ENCODE measurements at places on chromosomes 13 and 19.

DNA sequence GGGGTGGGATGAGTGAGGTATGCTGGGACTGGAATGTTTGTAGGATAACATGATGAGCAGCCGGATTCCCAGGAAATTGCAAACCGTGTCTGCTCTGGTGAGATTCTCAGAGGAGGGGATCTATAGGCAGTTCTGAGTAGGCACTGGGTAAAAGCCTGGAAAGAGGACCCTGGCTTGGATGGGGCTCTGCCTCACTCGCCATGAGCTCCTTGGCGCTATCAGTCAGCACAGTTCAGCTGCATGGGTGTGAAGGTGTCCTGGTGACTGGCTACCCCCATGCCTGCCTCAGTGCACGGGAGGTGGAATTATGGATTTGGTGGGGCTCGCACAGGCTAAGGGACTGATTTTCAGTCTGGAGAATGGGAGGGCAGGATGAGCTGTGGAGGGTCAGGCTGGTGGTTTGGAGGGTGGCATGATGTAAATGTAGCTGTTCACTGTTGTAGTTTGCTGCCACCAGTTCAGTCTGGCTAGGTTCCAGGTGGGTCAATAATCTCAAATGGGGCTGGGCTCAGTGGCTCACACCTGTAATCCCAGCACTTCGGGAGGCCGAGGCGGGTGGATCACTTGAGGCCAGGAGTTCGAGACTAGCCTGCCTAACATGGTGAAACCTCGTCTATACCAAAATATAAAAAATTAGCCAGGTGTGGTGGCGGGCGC, 9.2 kb upstream of the ZNF627 start:
- DNase-seq, result no peak

- DNase-seq, result peak; percentile 89
Measured at GRCh38 chr19:6056282-6056741, 54.0 kb downstream of the RFX2 start.

- DNase-seq, result no peak
Measured at GRCh38 chr19:20969498-20969897, 46.4 kb downstream of the ZNF85 start.

DNA sequence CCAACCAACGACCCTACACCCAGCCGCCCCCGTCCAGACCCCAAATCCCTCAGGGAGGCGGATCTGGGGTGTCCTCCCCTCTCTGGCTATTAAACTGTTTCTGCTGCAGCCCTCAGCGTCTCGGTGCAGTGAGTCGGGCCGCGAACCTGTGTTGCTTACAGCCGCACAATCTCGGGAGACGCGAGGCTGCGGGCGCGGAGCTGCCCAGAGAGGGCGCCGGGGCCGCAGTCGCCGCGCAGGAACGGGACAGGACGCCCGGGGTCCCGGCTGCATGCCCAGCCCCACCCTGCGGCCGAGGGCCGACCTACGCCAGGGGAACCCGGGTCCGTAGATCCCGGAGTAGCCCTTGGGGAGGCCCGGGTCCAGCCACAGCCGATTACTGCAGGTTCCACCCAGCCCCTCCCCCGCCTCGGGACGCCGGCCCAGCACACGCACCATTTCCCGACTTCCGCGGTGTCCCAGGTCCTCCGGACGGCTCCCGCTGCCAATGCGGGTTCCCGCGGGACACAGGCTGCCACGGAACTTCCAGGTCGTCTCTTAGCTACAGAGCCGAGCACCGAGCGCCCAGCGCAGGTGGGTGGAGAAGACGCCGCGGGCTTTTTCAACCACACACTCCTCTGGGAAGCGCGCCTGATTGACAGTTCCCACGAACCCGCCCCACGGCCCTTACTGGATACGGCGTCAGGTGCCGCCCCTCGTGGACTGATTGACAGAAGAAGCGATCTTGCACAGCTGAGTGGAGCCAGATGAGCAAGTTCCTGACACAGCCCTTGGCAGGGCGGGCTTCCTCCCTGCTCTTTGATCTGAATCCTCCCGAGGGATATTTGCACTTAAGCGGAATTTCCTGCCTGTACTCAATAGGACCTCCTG, at the start of gene ZNF799:
ZNF799 (minus strand) TSS at position 639 of the 870 bp plus-strand sequence; CDS start at position 438, 201 bp downstream.
- DNase-seq, result peak; percentile 96

GRCh38 chr13:54234607-54235006, 1206.0 kb downstream of the OLFM4 start:
- DNase-seq, result no peak

DNA sequence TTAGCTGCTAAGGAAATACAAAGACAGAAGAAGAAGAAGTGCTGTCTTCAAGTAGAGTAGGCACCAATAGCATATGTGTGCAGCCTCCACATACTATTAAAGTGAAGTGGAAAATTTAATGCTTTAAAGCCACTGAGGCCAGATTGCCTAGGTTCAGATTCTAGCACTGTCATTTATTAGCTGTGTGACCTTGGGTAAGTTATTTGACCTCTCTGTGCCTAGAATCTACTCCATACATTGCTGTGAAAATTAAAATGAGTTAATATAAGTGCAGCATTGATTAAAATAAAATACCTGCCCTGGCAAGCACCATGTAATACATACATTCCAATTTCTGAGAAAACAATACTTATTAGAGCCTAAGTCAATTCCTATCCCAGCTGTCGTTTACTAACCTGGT, 110.5 kb downstream of the FRY start:
- DNase-seq, result no peak

DNA sequence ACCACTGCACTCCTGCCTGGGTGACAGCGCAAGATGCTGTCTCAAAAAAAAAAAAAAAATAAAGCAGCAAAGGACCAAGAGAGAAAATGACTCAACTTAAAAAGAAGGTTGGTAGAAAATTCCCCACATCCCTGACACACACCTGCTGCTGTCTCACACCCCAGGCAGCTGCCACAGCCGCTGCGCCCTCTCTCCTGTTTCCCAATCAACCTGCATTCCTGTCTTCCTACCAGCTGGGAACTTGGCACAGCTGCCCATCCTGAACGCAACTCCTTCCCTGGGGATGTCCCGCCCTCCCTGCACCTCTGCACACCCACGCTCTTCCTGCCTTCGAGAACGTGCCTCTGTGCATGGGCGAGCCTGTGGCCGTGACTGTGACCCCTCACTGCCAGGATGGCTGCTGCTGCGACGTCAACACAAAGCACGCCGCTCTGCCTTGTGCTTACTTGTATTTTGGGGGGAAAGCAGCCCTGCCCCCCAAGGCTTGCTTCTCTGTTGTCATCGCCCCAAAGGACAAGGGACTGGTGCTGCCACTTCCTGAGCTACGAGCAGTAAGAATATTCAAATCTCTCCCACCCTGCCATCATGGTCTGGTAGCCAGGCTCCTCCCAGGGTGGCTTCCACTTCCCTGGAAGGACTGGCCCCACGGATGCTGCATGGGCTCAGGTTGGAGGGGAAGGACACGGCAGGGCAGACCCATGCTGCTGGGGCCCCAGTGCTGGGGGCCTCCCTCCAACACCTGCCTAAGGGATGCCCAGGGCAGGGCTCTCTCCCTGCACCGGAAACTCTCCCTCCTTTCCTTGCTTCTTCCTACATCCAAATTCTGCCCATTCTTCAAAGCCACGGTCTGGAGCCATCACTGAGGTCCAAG, 20.7 kb downstream of the SH3GL1 start:
- no peak for DNase-seq

DNA sequence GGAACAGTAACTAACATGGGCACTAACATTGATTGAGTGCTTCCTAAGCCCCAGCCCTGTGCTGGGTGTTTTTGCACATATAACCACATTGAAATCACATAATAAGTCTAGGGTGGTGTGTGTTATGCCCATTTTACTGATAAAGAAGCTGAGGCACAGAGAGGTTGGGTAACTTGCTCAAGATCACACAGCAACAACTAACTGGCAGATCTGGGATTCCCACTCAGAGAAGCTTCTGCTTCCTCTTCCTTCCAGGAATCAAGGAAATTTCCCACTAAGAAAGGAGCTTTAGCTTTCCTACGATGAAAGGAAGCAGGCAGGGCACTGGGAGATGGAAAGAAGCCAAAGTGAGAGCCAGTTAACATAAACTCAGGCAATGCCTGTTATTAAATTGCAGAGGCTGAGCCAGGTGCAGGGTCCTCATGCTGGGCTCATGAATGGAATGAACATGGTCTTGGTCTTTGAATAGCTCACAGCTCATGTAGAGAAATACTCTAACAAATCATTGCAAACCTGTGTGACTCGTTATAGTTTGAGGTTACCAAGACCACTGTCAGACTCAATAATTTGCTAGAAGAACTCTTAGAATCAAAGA, 10.1 kb downstream of the SSC5D start:
- no peak for DNase-seq

- DNase-seq, result no peak
Measured at GRCh38 chr13:106804991-106805390, 237.1 kb upstream of the ARGLU1 start.

DNA sequence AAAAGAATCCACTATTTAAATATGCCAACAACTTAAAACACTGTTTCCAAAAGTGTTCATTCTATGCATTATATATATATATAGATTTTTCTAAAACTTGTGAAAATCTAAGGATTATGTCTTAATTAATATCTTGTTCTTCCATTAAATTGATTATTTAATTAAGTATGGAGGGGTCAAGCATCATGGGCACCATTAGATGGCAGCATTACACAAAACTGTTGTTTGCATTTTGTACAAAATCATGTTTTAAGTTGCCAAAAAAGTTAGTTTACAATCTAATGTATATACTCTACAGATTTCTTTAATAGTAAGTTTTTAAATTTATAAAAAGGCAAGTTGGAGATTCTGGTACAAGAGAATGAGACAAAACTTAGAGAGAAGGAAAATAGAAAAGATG, 213.2 kb upstream of the EDNRB start:
- no peak for DNase-seq

DNA sequence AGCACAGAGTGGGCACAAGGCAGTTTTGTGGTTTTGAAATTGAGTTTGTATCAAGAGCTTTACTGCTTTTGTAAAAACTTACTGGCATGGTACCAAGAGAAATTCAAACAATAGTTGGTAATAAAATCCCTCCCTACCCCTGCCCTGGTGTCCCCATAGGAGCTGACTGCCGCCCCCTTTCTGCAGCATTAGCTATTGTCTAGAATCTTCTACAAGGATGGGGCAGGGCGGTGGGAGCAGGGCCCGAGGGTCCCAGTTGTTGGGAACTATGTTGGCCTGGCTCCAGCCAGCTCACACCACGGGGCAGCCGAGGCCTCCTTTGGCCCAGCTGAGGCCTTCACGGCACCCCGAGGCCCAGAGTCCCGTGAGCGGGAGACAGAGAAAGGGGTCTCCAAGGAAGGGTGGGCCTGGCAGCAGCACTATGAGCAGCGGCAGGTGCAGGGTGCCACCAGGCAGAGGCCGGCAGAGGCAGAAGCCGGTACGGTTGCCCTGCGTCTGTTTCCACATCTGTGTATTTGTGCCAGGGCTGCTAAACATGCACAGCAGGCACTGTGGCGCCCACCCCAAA, 57.9 kb downstream of the KDM4B start:
- no peak for DNase-seq

- DNase-seq, result no peak
Measured at GRCh38 chr19:46849610-46850009, 1.0 kb downstream of the AP2S1 start.

GRCh38 chr19:28864024-28864503, 348.9 kb downstream of the UQCRFS1 start:
- DNase-seq, result no peak

DNA sequence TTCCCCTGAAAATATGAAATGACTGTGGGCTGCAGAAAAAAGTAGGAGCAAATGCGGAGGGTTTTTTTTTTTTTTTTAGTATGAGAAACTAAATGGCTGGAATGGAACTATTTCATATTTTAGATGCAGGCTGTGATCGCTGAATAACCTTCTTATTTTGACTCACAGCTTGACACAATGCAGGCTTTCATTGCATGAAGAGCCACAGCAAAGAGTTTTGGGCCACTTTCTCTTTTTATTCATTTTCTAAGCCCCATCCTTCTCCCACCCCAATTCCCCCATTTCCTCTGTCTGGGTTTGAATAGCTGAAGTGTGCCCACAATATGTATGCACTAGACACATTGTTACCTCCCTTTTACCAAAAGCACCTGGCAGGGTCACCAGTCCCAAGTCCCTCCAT, 125.9 kb downstream of the COG6 start:
- DNase-seq, result no peak

DNA sequence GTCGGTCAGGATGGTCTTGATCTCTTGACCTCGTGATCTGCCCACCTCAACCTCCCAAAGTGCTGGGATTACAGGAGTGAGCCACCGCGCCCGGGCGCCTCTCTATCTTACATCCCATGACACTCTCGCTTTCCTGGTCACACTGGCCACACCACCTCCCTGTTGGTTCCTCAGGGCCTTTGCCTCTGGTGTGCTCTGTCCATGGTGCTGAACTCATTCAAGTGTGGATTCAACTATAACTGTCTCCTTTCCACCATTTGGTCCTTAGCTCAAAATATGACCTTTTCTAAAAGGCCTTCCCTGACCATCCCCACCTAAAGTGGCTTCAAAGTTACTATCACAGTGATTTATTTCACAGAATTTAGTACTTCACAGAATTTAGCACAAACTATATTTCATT, 3.7 kb upstream of the SMIM17 start:
- DNase-seq, result no peak

- DNase-seq, result no peak
Measured at GRCh38 chr13:33349288-33349985, 63.9 kb upstream of the STARD13 start.

DNA sequence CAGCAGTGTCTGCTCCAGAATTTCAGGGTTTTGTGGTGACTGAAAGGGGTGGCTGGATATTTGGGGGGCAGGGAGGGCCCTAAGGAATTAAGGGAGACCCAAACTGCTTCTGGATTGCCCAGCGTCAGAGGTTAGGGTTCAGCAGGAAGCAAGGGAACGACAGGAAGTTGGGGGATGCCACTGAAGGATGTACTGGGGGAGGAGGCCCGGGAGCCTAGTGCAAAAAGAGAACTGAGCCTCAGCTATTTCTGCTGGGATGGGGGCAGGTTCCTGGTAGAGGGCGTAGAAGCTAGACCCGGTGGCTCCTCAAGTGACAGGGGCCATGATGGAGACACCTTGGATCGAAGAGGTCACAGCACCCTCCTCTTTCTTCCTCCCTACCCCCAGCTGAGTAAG, 1.1 kb downstream of the CYP2S1 start:
- no peak for DNase-seq

- DNase-seq, result no peak
Measured at GRCh38 chr19:16104722-16105121, 7.0 kb upstream of the RAB8A start.

GRCh38 chr13:30792285-30793000, 57.1 kb downstream of the ALOX5AP start:
- DNase-seq, result no peak

DNA sequence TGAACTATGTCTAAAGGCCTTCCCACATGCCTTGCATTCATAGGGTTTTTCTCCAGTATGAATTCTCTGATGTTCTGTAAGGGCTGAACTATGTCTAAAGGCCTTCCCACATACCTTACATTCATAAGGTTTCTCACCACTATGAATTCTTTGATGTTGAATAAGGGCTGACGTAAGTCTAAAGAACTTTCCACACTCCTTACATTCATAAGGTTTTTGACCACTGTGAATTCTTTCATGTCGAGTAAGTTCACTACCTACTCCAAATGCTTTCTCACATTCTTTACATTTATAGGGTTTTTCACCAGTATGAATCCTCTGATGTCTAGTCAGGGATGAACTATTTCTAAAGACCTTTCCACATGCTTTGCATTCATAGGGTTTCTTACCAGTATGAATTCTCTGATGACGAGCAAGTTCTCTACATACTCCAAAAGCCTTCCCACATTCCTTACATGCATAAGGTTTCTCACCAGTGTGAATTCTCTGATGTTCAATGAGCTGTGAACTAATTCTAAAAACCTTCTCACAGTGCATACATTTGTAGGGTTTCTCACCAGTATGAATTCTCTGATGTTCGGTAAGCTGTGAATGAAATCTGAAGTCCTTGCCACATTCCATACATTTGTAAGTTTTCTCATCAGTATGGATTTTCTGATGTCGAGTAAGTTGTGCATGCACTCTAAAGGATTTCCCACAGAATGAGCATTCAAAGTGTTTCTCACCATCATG, 19.1 kb upstream of the ZNF260 start:
- no peak for DNase-seq

All from vagina (tissue), 2 donors.